ENCODE measurements at places on chromosomes 7 and 10.

DNA sequence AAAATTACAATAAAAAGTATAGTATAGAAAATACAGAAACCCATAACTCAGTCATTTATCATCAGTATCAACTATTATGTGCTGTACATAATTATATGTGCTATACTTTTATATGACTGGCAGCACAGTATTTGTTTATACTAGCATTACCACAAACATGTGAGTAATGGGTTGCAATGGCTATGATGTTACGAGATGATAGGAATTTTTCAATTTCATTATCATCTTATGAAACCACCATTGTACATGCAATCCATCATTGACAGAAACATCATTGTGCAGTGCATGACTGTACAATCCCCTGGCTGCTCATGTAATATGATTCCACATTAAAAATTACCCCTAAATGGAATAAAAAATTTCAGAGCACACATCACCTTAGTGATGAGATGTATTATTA, 55.7 kb upstream of the TMEM229A start:
- DNase-seq = no peak

DNA sequence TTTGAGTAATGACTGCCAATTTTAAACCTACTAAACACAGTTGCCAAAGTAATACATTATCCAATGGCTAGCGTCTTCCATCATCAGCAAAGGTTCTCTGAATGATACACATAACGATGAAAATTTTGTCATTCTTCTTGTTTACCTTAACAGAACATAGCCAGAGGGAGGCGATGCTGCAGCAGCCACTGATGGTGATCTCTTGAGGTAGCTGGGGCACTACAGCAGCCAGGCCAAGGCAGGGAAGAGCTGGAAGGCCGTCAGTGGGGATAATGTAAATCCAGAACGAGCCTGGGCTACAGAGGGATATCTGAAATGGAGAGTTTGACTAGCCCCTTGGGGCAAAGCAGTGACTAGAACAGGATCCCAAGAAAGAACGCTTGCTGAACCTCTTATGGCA, 38.8 kb downstream of the PRPS1L1 start:
- DNase-seq = no peak

- no peak for DNase-seq
Observed at GRCh38 chr10:78378192-78378591, 344.5 kb downstream of the RPS24 start.

GRCh38 chr10:24645784-24646183, 77.9 kb downstream of the ARHGAP21 start:
- no peak for DNase-seq

- no peak for DNase-seq
Observed at GRCh38 chr10:67664942-67665341, 31.1 kb downstream of the CTNNA3 start.

DNA sequence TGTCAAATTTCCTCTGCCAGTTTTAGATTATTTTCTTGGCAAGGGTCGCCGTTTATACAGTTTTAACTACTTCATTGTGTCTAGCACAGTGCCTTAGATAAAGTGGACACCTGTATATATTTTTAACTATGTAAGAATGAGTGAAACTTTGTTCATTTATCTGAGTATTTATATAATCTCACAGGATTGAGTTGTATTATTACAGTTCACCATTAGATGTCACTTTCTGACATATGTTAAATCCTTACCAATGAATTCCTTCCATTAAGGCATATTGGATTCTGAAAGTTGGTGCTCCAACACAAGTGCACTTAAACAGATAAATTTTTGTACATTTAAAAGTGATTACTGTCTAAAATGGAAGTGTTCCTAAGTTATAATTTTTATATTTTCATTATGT, 43.0 kb downstream of the ZMYND11 start:
- no peak for DNase-seq

DNA sequence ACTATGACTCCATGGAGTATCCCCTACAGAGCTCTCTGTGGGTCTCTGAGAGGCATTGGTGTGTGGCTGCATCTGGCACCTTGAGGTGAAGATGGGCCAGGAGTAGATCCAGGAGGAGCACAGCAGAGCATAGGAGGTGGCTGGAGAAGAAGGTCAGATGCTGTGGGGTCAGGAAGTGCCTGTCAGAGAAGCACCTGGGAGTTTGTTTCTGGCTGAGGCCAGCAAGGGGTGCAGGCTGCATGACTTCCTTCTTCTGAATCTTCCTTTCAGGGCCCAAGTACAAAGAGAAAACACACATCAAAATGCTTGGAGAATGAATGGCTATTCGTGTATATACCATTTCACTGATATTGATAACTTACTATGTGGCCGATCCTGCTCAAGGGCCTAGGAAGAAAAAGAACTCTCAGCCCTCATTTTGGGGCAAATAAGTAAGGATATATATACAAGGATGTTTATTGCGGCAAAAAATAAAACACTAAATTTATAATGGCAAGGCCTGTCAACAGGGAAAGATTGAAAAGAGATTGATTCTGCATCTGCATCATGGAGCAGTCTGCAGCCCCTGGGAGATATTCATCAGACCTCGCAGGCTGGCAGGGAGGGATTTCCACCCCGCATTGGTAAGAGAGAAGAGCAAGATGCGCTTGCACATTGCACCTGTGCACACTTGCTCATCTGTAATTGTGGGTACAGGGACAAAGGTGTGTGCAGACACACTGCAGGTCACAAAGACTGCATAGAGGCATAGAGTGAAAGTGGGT, 39.2 kb downstream of the PTPRE start:
- no peak for DNase-seq

GRCh38 chr7:1418505-1419309, 40.6 kb downstream of the MICALL2 start:
- DNase-seq = no peak

DNA sequence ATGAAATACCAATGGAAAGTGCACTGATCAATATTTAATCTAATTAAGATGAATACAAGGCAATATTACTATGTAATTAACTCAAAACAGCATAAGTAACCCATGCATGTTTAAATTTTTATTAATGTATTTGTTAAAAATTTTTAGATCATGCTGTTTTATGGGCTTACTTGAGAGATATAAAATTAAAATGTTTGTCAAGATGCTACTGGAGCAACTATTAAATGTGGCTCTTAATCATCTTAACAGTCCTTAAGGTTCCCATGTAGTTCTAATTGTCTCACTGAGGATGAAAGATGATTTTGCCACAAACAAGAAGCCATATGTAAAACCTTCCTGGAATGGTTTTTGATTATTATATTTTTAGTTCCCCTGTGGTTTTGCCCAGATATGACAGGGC, 897.1 kb downstream of the KCNMA1 start:
- no peak for DNase-seq

- DNase-seq = no peak
Observed at GRCh38 chr10:110786172-110786571, 85.6 kb upstream of the PDCD4 start.

- no peak for DNase-seq
Observed at GRCh38 chr7:39184391-39184790, 206.7 kb downstream of the POU6F2 start.

DNA sequence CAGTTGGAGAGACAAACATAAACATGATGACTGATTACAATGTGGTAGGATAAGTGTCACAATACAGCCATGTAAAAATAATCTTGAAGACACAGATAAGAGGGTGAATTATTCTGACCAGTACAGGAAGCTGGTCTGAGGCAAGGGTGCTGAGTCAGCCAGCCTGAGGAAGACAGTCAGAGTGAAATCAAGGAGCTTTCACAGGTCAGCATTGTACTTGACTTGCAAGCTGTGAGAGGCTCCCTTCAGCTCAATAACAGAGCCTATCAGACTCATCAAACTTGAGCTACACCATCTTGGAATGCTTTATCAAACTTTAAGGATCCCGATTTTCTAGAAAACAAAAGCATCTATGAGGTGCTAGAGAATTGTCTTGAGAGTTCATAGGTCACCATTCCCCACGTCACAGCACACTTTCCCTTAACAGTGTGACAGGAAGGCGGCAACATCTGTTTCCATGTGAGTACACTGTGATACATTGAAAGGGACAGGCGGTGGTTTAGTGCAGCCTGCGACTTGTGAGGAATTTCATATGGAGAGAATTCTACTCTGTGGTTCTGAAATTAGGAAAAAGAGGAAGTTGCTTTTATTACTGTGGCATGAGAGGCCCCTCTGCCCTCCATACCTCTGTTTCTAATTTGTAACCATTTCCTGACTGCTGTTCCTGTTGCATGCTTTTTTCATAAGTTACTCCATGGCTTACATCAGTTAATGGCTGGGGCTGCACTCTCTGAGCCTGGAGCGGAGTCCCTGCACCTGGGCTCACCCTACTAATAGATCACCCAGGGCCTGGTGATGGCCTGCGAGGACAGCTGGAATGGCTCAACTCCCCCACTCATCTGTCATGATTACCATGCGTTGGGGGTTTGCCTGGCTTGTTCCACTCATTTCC, 417.1 kb downstream of the SUGCT start:
- DNase-seq = no peak

GRCh38 chr7:84981055-84981976, 205.5 kb downstream of the SEMA3D start:
- no peak for DNase-seq

- no peak for DNase-seq
Observed at GRCh38 chr10:102603946-102604345, 40.3 kb upstream of the TRIM8 start.

DNA sequence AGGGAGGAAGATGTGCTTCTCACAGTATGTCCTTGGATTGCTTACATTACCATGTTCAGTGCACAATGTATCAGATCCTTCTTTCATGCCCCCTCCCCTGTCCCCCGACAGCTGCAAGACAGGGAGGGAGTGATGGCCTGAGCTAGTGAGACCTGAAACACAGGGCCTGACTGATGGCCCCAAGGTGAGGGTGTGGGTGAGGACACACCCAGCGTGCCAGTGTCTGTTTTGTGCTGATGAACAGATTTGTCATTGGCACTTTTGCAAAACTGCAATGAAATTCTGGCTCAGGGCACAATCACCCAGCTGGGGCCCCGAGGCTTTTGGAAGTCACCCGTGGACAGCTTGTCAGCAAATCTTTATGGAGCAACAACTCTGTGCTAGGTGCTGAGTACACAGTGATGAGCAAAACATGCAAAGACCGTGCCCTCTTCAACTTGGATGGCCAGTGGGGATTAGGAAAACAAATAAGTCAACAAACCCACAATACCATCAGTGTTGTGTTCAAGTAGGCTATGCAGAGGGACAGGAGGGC, 59.4 kb upstream of the EMX2 start:
- no peak for DNase-seq

DNA sequence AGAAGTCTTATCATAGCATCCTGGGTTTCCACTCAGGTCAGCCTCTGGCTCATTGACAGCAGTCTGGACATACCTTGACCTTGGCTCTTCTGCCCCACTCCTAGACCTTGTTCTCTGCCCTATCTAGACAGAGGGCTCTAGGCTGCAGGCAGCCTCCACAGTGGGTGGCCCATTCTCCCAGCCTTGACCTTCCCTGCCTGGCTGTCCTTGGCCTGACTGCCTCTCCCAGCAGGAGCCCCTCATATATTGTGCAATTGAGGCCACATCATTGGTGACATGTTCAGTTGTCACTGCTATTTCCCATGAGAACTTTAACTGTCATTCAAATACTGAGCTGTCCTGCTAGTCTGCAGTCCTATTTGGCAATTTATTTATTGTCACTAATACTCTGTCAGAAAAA, 503.4 kb downstream of the PLXNA4 start:
- DNase-seq = no peak

DNA sequence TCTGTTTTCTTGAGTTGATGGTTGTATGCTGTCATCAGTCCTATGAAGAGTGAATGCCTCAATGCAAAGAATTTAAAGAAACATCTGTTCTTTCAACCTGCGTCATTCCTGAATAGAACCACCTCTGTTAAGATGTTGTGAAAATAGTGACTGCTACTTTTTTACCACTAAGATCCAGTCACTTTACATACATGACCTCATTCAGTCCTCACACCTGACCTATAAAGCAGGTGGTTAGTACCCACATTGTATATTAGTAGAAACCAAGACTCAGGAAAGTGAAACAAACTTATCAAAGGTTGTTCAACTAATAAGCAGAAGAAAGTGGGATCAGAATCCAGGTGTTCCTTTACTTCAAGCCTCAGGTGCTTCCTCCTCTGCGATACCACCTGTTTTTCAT, 64.8 kb downstream of the ITGB8 start:
- peak; percentile 11 for DNase-seq

GRCh38 chr7:87473192-87473591, 2.3 kb downstream of the ABCB4 start:
- no peak for DNase-seq

GRCh38 chr10:108872854-108873253, 1050.5 kb downstream of the XPNPEP1 start:
- no peak for DNase-seq

GRCh38 chr10:75755528-75755927, 324.1 kb downstream of the LRMDA start:
- no peak for DNase-seq

- DNase-seq = no peak
Observed at GRCh38 chr10:5534880-5535856, 10.4 kb downstream of the CALML3 start.

DNA sequence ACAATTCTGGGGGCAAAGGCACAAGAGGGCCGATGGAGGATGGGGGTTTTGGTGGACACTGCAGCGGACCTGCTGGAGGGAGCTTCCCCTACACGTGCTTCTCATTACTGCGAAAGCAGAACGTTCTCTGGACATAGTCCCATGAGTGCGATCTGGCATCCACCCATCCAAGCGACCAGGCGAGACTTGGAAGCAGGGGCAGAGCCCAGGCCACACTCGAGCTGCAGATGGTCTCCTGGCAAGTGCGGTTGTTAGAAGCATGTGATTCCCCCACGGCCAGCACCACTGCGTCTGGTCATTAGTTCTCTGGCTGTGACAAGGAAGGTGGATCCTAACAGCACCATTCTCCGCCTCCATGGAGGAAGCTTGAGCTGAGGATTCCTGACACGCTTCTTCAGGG, 118.4 kb upstream of the TCERG1L start:
- no peak for DNase-seq

DNA sequence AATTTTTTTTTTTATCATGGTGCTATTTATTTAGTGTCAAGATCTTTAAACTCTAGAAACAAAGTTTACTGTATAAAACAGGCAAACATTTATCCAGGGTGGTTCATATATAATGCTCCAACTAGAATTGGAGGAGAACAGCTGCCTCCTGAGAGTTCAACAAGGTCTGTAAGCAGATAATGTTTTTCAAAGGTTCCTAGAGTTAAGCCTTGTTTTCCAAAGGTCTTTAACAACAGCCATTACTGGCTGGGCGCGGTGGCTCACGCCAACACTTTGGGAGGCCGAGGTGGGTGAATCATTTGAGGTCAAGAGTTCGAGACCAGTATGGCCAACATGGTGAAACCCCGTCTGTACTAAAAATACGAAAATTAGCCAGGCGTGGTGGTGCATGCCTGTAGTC, 316.7 kb downstream of the CCDC3 start:
- DNase-seq = no peak

GRCh38 chr7:4718075-4718474, 36.0 kb downstream of the FOXK1 start:
- no peak for DNase-seq

DNA sequence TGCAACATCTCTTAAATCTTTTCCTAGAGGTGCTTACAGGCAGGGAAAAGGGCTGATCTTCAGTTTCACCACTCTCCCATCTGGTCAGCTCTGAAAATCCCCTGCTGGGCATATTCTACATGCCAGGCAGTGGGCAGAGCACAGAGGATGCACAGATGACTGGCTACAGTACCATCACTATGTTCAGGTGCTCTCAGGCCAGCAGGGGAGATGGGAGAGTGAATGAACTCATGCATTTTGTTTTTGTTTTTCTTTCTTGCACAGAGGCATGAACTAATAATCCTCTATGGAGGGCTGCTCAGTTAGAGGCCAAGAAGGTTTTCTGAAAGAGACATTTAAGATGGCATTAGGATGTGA, 19.3 kb downstream of the ELMO1 start:
- DNase-seq = no peak

GRCh38 chr7:99623091-99623693, 6.4 kb downstream of the ZSCAN25 start:
- no peak for DNase-seq

- no peak for DNase-seq
Observed at GRCh38 chr7:157508477-157508881, 171.7 kb downstream of the DNAJB6 start.
